M059J (cell line): ENCODE measurements at places on chromosomes 7 and 10. TPM values are rescaled to one million over a fixed set of nuclear protein-coding genes. Genes with fewer than 3 reads are reported as not detected.
A peak's percentile ranks its signal among the peaks of the same experiment; 100 is the strongest.

Gene RALA
- 8.5 and 15.1 TPM in 2 replicates for total RNA-seq

Gene SLC13A4
- 0.52 TPM in 1 of 2 replicates, not detected in the other for total RNA-seq

DNA sequence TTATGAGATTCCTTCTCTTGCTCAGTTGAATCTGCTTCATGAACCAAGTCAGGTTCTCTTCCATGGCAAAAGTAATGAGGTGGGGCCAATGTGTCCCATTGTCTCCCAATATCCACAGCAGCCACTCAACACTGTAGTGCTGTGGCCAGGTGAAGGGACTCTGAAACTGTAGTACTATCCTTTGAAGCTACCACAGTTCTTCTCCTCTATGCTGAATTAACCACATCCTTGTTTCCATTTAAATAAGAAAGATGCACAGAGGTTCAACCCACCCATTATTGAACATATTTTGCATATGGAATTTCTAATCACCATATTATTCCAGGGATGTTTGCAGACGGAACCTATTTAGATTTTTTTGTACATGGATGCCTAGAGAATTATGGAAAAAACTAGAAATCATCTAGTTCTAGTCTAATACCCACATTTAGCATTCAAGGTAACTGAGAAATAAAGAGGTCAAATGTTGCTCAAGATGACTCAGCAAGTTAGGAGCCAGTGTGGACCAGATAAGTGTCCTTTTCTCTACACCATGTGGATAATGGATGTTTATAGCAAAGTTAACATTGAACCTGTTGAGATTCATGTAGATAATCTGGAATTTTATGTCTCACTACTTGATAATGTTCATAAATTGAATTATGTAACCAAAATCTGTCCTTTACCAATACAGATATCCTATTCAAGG, 64.5 kb downstream of the LRRTM3 start:
- no peak for DNase-seq

DNA sequence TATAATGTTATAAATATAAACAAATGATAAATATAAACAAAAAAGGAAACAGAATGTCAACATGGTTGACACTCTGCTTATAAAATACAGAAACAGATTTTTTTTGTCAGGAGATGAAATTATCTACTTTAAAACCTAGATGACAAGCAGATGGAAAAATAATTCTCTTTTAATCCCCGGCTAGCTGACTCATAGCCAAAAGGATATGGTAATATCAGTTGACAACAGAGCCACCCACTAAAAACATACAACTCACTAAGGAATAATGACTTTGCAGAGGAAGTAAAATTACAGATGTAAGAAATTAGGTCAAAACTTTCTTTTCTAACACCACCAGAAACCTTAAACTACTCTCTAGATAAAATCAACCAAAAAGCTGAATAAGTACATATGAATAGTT, 131.1 kb upstream of the ABCB5 start:
- DNase-seq, result no peak

GRCh38 chr7:55349121-55349520, 16.0 kb upstream of the LANCL2 start:
- peak; percentile 9 for DNase-seq

DNA sequence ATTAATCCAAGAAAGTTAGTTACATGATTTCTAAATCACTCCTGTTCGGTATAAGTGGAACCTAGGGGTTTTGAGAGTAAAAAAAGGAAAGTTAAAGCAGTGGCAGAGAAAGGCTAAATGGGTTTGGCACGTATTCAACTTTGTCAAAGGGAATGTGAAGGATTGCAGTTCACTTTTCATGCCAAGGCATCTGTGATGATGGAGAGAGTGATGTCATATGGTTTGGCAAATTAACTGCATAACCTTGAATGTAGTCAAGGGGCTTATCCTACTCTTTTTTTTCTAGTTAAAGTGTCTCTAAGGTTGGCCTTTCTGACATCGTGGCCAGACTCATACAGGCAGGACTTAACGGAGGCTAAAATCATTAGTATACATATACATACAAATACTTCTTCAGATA, 277.8 kb downstream of the EXOC4 start:
- DNase-seq, result peak; percentile 81

GRCh38 chr7:87116315-87116714, 35.9 kb upstream of the DMTF1 start:
- DNase-seq, result no peak

GRCh38 chr10:126937026-126937425, 31.8 kb downstream of the DOCK1 start:
- no peak for DNase-seq
